ENCODE measurements at places on chromosomes 4 and X. TPM values are rescaled to one million over a fixed set of nuclear protein-coding genes. Genes with fewer than 3 reads are reported as not detected.
A peak's percentile ranks its signal among the peaks of the same experiment; 100 is the strongest.

GRCh38 chr4:36824682-36825081 is 419.9 kb upstream of the NWD2 start:
- no peak for DNase-seq
- H3K36me3 ChIP-seq: no peaks in the 10 kb centered on the region
- no peak overlapping the region for H3K4me3 ChIP-seq
- H3K27me3 ChIP-seq: no peaks in the 10 kb centered on the region
- no peaks in the 10 kb centered on the region for H3K4me1 ChIP-seq

GRCh38 chr4:124851741-124852140 is 139.2 kb upstream of the ANKRD50 start:
- no peak for DNase-seq
- H3K27ac ChIP-seq: no peak overlapping the region
- no peak overlapping the region for H3K4me3 ChIP-seq
- H3K36me3 ChIP-seq: no peaks in the 10 kb centered on the region
- no peaks in the 10 kb centered on the region for H3K27me3 ChIP-seq
- no peaks in the 10 kb centered on the region for H3K4me1 ChIP-seq

- H3K4me1 ChIP-seq: peaks cover 22% of the 10 kb centered on the region
- no peaks in the 10 kb centered on the region for H3K36me3 ChIP-seq
- DNase-seq: peak; percentile 13
- H3K4me3 ChIP-seq: peak overlapping the region; percentile 7
- H3K27ac ChIP-seq: peak overlapping the region; percentile 26
Measured at GRCh38 chr4:109359040-109359646, 56.7 kb upstream of the COL25A1 start.

DNA sequence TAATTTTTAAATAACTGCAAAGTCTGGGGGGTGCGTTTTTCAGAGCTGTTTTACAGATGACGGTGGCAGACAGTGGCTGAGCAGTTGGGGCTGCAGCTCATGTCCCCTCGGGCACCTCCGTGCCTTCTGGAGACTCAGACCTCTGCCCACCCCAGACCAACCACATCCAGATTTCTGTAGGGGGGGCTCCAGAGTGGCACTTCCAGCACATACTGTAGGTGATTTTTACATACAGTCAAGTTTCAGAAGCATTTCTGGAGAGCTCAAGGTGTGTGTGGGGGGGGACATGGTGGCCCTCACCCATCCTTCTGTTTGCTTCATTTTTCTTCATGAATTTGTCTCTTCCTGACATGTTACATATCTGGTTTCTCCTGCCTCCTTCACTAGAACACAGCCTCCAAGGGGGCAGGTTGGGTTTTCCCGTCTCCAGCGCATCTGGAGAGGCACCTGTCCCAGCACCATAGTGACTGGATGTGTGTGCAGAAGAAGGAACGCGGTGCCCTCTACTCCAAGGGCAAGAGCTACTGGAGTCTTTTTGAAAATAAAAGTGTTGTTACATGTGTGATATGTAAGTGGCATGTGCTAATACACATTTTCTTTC is 37.5 kb downstream of the TMEM271 start:
- no peaks in the 10 kb centered on the region for H3K27me3 ChIP-seq
- H3K36me3 ChIP-seq: peaks cover 22% of the 10 kb centered on the region
- H3K4me3 ChIP-seq: no peak overlapping the region
- no peak for DNase-seq

DNA sequence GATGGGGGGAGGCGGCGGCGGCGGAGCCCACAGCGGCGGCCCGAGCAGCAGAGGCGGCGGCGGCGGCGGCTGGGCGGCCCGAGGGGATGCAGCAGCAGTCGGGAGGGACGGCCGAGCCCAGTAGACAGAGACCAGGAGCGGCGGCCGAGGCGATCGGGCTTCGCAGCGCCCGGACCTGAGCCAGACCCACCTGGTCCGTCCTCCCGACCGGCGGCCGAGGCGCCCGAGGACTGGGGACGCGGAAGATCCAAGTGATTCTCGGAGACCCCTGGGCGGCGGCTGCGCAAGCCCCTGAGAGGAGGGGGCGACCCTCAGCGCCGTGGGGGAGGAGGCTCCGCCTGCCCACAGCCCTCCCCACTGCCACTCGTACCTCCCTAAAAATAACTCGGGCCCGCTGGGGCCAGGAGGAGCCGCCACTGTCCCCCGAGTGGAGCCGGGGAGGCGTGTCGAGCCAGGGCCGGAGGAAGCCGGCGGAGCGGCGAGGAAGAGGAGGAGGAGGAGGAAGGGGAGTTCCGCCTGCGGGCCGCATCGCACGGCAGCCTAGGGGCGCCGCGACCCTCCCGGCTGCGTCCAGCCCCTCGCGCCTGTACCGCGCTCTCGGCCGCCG is 608 bp downstream of the RAPGEF2 start:
- peaks cover 62% of the 10 kb centered on the region for H3K4me1 ChIP-seq
- peak; percentile 55 for DNase-seq
- H3K27me3 ChIP-seq: peaks cover 22% of the 10 kb centered on the region
- H3K36me3 ChIP-seq: no peaks in the 10 kb centered on the region
- no peak overlapping the region for H3K27ac ChIP-seq

- DNase-seq: no peak
- H3K27me3 ChIP-seq: peaks cover 40% of the 10 kb centered on the region
- H3K4me1 ChIP-seq: peaks cover 9% of the 10 kb centered on the region
- peak overlapping the region; percentile 79 for H3K27ac ChIP-seq
Measured at GRCh38 chrX:150635952-150636351, 57.2 kb upstream of the MTMR1 start.

The F11 gene
- total RNA-seq: not detected

The EDNRA gene
- total RNA-seq: 0.34 TPM

The MAGEA9B gene
- total RNA-seq: not detected

All from activated T-cell treated with anti-CD3 and anti-CD28 coated beads, Interleukin-2, amount 50 U/mL, for 72 hours (primary cell).